Activated CD4-positive, alpha-beta T cell treated with anti-CD3 and anti-CD28 coated beads, Interleukin-2, amount 50 U/mL, for 24 hours (primary cell): ENCODE measurements at places on chromosomes 11 and 22.

GRCh38 chr11:27013781-27014361 is 20.0 kb downstream of the FIBIN start:
- no peak for DNase-seq

DNA sequence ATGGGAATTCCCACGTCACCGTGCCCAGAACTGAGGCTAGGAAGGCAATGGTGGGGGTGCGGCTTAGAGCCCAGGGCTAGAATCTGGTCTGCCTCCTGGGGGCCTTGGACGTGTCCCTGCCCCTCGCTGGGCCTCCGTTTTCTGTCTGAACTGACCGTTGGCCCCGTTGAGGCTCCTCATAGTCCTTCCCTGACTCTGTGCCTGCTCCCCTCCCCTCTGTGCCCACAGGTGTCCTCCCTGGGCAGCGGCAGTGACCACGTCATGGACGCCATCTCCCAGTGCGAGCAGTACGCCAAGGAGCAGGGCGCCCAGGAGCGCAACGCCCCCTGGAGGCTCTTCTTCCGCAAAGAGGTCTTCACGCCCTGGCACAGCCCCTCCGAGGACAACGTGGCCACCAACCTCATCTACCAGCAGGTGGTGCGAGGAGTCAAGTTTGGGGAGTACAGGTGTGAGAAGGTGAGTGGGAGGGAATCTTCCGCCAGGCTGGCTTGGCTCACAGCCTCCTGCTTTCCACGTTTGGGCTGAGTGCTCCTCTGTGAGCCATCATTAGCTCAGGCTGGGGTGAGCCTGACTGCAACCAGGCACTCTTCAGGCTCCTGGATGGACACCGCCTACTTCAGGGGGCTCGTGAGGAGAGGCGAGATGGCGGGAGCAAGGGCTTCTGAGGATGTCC is 63.9 kb downstream of the MYO7A start:
- peak; percentile 46 for DNase-seq

- no peak for DNase-seq
Measured at GRCh38 chr11:64198511-64198910, 8.0 kb upstream of the FERMT3 start.

DNA sequence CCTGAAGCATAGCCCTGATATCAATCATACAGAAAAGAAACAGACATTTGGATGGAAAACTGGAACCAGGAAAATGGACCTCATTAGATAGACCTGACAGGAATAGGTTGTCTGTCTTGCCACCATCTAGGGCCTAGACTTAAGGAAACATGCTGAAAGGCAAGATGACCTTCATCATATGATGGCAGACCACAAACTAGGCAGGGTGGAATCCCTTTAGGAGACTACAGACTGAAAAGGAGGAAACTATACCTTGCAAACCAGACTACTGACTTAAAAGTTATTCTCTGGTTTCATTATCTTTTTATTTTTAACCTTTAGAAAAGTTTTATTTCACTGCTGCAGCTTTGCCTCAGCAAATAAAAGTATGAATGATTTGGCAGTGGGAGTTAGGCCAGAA is 20.3 kb downstream of the SBF2 start:
- no peak for DNase-seq

- DNase-seq = no peak
Measured at GRCh38 chr11:88420165-88420791, 82.7 kb upstream of the CTSC start.

DNA sequence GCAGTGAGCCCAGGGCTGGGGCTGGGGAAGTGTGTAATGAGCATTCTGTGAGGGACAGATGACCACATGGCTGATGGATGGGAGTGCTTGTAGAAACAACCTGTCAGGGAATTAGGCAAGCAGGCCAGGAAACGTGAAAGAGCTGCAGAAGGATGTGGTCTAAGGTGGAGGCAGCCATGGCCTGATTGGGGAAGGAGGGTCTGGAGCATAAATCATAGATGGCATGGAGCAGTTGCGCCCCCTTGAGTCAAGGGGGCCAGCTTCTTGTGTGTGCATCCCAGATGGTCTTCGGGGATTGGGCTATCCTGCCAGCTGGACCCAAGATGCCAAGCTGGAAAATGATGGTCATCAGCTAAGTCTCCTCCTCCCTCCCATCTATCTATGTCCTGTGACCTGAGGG is 119.4 kb upstream of the CLPB start:
- no peak for DNase-seq

- no peak for DNase-seq
Measured at GRCh38 chr11:93532281-93532789, 10.9 kb downstream of the SMCO4 start.

DNA sequence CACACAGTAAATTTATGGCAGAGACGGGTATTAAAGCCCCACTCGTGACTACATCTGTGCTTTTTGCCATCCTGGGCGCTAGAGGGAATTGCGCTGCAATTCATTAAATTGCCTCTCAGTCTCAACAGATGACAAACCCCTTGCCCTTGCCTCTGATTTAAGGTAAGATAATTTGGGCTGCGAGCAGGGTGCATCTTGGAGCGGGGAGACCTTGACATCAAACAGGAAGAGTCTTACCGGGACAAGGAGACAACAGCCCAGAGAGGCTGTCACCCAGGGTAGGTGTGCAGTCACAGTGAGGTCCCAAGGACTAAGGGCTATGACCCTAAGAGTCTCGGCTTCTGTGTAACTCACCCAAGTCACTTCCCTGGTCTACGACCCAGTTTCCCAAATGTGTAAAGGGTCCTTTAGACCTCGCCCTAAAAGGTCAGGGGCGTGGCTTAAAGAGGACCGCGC is 449 bp upstream of the TOM1 start:
- DNase-seq = no peak

- DNase-seq = no peak
Measured at GRCh38 chr11:97201743-97202612, 812.2 kb downstream of the JRKL start.

GRCh38 chr11:87753143-87753542 is 422.1 kb downstream of the RAB38 start:
- DNase-seq = no peak

- DNase-seq = no peak
Measured at GRCh38 chr11:106681435-106681834, 336.8 kb downstream of the GUCY1A2 start.

DNA sequence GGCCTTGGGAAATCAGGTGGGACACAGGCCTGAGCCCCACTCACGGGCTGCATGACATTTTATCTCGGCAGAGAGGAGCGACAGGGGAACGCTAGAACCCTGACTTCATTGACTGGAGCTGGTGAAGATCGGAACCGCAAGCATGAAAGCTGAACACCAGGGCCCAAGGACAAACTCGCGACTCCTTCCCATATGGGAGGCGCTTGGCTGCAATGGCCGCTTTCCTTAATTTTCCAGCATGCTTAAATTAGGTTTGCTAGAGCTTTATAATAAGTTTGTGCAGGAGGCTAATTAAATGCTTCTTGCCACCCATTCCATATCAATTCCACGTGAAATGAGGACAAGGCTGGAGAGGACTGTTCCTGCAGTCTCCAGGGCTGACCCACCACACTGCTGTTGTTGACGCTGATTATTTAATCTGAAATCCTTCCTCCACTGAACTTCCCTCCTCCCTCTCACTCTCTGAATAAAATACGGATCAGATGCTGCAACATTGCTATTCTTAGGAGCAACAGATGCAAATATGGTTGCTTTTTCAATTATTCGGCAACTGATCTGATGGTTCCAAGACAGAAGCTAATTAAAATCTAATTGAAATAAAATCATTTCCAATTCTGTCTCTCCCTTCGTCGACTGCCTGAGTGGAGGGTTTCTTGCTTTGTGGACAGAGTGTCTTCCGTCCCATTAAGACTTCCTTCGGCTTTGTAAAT is 692.9 kb downstream of the OPCML start:
- no peak for DNase-seq

DNA sequence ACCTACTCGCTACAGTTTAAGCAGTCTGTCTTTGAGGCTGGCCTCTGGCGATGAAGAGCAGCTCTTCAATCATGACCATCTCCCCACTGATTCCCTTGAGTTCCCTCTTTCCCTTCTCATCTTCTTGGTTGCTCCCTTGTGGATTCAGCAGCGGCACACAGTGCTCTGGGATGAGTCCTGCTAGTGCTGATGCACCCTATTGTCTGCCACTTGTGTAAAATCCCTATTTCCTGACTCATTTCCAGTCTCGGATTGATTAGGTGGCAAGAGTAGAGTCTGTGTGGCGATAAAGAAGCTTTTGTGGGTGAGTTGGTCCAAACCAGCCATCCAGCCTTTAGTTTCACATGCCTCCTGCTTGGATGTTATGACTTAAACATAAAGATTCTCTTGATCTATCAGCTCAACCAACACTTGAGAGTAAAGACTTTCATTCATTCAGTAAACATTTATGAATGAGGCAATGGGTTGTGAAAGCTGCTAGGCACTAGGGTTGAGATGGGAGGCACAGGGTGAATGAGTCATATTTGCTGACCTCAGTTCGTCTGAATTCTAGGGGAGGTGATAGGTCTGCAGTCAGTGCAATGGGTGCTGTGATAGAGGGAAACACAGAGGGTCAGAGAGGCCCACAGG is 219.4 kb upstream of the RAG2 start:
- no peak for DNase-seq

DNA sequence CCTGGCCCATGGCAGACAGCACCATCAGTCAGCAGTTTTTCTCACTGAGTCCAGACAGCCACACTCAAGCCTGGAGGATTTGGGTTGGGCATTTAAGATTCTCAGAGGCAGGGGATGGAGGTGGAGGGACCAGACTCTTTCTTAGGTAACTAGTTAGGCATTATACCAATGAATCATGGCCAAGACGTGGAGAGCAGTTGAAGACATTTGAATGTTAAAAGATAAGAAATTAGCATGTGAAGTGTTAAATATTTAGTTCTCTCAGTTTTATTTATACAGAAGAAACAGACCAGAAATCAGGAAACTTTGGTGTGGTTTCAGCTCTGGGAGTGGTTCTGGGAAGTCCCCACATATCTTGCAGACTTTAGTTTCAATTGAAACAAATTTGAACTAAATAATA is 9.9 kb downstream of the GTF2H1 start:
- no peak for DNase-seq

GRCh38 chr22:21933910-21934309 is 18.7 kb downstream of the PPM1F start:
- no peak for DNase-seq

DNA sequence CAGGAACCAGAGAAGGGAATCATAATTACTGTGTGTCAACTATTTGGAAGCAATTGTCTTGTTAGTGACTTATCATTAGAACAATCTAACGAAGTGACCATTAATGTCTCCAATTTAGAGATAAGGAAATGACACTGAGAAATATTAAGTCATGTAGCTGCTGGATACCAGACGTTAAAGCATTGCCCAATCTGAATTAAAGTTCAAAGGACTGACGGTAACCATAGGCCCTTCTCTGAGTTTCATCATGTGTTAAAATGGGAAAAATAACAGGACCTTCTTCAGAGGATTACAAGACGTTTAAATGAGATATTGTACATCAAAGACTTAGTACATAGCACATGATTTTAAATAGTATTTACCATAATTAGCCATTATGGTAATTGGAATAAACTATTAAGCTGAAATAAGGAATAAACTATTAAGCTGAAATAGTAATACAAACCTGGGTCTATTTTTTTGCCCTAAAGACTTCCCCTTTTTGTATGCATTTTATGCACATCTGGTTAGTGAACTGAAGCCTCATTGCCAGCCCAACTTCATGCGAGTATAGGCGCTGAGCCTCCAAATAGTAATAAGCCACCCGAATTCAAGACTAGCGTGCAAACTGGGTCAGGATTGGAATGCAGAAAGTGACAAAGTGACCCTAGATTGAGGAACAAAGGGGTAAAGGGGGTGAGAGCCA is 41.0 kb downstream of the GLYATL1 start:
- DNase-seq = no peak

DNA sequence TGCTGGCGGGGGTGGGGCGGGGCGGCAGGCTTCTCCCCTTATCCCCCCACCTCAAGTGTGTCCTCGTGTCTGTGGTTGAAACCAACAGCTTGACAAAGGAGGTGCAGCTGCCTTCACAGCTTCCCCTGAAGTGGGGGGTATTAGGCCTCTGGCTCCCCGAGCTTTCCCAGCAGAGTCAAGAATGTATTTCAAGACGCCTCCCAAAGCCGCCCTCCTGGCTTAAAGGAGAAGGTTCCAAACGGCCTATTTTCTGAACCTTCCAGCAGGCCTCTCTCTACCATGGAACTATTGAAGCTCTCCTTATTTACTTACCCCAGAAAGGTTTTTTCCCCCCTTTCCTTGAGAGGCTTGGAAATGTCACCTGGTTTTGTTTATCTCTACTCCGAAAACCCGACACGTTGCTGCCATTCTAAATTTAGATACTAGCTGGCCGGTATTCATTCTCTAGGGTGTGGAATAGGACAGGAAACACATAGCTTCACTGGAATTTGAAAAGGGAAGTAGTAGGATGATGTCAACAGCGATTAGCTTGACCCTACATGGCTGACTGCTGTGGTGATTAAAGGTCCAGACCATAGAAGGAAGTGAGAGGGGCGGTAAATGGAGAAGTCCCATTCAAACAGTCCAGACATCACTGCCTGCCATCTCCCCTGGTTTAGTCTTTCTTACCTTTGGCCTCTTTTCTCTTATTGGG is 671 bp upstream of the PICALM start:
- no peak for DNase-seq

DNA sequence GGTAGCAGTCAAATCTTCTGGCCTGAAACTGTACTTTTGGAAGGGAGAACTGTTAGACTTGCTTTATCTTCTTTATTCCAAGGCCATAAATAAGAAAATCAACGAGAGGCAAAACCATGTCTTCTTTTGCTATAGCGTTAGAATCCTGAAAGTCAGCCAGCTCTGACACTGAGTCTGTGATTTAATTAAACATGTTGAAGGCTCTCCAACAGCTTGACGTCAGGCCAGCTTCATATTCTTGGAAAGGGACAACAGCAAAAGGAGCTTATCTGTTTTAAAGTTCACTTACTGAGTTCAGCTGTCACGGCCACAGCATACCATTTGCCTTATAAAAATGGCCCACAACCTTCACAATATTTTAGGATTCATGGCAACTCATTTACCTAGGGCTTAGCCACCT is 131.0 kb upstream of the LDLRAD3 start:
- no peak for DNase-seq

GRCh38 chr11:57764566-57764965 is 3.0 kb downstream of the CTNND1 start:
- DNase-seq = no peak

DNA sequence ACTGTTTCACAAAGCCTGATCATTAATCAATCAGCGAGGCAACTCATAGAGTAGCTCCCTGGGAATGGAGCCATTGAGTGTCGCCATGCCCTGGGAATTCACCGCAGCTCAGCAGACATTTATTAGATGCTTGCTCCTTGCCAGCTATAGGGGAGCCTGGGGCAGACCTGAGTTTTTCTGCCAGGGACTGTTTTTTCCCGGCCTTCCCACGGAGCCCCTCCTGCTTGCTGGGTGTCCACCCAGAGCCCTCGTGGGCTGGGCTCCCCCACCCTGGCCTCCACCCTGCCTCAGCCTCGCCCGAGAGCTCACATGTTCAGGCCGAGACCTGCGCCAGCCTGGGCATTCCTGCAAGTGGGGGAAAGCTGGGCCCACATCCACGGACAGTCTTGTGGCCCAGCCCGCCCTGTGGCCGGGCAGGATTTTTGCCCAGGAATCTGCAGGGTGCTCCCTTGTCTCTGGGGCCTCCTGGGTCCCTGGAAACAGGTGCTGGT is 64.9 kb downstream of the SMIM38 start:
- DNase-seq = no peak
